ENCODE measurements at places on chromosomes 7 and 10.

- DNase-seq: no peak
These were observed 24.1 kb upstream of the CRHR2 start for GRCh38 chr7:30706316-30706715.

DNA sequence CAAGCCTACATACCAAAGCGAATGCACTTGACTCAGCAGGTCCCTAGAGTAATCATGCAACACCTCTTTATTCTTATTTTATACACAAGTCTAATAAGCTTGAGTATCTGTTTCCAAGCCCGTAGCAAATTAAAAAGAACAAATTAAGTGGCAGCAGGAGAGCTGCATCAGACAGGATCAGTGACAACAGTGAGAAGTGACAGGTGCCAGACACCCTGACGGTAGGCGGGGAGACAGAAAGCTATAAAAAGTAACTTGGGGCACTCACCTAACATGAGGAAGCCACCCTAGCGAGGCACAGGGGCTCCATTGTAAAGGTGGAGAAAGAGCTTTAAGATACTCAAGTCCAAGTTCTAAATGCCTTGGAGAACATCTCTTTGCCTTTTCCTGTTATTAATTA is 174.2 kb downstream of the PLXNA4 start:
- DNase-seq: no peak

DNA sequence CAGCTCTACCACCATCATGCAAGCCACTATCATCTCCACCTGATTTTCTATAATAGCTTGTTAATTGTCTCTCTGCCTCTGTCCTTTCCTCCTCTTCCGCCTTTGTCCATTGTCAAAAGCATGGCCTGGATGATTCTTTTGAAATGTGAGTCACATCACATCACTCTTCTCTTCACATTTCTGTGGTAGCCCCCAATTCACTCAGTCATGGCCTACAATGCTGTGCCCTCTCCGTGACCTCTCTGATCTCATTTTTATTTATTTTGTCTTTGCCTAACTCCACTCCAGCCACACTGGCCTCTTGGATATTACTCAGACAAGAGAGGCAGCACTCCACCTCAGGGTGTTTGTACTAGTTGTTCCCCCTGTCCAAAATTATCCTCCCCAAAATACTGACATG is 4.9 kb upstream of the ABCB4 start:
- DNase-seq: no peak

- DNase-seq: no peak
These were observed 7.6 kb upstream of the RBM20 start for GRCh38 chr10:110636572-110636931.

GRCh38 chr7:107810626-107811025 is 7.6 kb upstream of the SLC26A3 start:
- no peak for DNase-seq

- DNase-seq: peak; percentile 41
These were observed 77.7 kb downstream of the OSBPL3 start for GRCh38 chr7:24902276-24902675.

DNA sequence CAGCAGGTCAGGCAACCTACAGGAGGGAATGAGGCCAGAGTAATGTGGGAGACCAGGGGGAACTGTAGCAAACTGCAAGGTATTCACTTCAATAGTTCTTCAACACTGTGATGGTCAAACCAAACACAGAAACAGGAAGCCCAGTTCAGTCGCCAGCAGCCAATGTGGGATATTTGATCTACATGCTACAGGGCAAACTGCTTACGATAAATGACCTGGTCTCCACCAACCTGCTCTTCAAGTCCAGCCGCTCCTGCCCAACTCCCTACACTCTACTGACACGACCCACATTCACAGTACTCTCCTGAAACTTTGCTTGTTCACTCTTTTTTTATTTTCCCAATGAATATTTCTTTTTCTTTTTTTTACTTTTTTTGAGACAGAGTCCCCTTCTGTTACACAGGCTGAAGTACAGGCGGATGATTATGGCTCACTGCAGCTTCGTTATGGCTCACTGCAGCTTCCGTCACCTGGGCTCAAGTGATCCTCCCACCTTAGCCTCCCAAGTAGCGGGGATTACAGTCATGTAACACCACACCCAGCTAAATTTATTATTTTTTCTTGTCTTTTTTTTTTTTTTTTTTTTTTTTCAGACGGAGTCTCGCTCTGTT is 42.1 kb downstream of the MDH2 start:
- no peak for DNase-seq

DNA sequence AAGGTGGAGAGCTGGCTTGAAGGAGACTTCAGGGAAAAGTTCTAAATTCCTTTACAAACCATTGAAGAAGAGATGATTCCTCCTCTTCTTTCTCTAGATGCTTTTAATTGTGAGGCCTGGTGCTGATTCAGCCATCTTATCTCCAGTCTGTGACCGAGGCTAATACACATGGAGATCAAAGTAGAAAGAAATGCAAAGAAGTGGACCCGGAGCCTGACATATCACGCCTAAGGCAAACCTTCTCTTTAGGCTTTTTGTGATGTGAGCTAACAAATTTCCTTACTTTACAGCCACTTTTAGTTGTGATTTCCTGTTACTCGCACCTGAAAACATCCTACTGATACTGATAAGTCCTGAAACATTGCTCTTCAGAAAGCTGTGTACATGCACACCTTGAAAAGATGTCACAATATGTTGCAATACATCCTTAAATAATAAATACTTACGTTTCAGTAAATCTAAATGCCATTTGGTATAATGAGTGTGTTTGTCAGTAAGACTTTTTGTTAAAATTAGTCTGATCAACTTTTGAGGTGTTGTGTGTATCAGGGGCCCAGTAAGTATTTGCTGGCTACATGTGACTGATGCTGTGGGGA is 192.4 kb downstream of the BAMBI start:
- DNase-seq: no peak

GRCh38 chr10:23918839-23919238 is 290.1 kb upstream of the KIAA1217 start:
- no peak for DNase-seq

DNA sequence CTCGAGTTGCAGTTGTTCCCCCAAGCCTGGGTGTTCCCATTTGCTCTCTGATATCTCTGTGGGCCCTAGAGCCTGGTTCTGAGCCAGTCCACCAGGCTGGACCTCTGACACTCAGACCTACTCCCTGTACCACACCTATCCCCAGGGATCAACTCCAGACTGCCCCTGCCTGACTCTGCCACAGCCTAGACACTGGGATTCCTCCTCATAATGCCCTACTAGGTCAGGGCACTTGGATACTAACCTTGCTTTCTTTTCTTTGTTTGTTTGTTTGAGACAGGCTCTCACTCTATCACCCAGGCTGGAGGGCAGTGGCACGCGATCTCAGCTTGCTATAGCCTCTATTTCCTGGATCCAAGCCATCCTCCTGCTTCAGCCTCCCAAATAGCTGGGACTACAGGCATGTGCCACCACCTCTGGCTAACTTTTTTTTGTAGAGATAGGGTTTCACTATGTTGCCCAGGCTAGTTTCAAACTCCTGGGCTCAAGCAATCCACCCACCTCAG is 30.8 kb upstream of the PDCD4 start:
- DNase-seq: no peak

- peak; percentile 31 for DNase-seq
These were observed 27.3 kb upstream of the SKAP2 start for GRCh38 chr7:26891400-26892350.

DNA sequence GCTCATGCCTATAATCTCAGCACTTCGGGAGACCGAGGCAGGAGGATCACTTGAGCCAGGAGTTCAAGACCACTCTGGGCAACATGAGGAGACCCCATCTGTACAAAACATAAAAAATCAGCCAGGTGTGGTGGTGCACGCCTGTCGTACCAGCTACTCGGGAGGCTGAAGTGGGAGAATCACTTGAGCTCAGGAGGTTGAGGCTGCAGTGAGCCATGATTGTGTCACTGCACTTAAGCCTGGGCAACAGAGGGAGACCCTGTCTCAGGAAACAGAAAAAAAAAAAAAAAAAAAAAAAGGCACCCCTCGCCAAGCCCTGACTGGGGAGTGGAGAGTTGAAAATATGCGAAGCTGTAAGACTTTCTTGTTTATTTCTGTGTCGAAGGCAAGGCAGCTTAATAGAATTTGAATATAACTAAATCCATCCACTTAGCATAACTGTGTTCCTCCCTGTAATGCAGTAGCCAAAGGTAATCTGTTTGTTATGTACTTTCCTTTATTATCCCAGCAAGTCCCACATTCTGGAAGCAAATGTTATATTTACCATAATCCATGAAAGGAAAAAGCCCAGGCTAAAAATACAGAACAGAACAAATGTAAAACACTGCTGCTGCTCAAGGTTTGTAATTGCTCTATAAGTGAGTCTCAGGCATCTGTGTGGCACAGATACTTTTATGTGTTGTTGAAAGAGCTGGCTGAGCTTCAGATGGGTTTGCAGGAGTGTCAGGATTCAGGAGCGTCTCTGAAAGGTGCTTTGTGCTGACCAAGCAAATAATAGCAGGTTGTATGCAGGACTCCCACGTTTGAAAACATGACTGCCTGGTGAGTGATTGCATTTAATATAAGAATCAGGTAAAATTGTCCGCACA is 127.2 kb downstream of the CELF2 start:
- no peak for DNase-seq

GRCh38 chr10:73968098-73968521 is 29.8 kb upstream of the VCL start:
- peak; percentile 29 for DNase-seq

GRCh38 chr7:99449326-99449725 is 10.6 kb downstream of the CPSF4 start:
- DNase-seq: no peak

- no peak for DNase-seq
These were observed 716.1 kb downstream of the PHTF2 start for GRCh38 chr7:78514634-78515033.

DNA sequence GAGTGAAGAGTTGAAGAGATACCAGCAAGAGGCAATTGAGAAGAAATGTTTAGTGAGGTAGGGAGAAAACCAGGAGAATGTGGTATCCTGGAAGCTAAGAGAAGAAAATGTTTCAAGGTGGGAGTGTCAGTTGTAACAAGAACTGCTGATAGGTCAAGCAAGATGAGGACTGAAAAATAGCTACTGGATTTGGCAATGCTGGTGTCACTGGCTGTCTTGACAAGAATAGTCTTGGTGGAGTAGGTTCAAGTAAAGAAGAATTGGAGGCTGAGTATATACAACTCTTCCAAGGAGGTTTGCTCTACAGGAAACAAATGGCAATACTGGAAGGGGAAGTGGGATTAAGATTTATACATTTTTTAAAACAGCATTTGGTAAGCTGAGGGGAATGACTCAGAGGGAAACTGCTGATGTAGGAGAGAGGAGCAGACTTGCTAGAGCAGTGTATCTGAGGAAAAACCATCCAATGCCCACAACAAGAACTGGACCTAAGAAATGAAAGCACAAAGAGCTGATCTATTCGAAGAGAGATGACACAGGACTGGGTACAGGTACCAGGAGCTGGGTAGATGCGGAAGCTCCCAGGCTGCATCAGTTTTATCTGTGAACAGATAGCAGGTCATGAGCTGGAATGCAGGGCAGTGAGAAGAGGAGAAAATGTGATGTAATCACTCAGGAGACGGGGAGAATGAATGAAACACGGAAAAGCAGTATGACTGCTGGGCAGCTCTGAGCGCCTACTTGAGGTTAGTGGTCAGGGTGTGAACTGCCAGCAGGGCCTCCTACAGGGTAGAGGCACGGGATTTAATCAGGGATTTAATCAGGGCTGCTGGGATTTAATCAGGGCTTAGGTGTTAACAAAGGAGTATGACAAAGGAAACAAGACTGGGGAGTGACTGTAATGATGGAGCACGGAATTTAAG is 34.5 kb downstream of the FAM25A start:
- peak; percentile 73 for DNase-seq

- DNase-seq: no peak
These were observed 28.2 kb downstream of the STRIP2 start for GRCh38 chr7:129462420-129462819.

DNA sequence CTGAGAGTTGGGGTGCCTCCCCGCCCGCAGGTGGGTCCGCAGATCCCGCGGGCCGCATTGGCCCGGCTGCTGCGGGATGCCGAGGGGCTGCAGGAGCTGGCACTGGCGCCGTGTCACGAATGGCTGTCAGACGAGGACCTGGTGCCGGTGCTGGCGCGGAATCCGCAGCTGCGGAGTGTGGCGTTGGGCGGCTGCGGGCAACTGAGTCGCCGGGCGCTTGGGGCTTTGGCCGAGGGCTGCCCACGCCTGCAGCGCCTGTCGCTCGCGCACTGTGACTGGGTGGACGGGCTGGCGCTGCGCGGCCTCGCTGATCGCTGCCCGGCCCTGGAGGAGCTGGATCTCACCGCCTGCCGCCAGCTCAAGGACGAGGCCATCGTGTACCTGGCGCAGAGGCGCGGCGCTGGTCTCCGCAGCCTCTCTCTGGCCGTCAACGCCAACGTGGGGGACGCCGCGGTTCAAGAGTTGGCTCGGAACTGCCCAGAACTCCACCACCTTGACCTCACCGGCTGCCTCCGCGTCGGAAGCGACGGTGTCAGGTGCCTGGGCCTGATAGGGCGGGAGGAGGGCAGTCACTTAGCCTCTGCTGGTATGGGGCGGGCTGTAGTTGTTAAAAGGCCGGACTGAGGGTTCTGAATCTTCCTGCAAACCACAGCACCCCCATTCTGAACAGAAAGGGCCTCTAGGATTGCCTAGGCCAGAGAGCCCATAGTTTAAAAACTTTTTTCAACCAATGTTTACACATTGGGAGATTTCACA is 1.3 kb downstream of the FBXL15 start:
- DNase-seq: peak; percentile 35

- no peak for DNase-seq
These were observed 139.8 kb downstream of the ADARB2 start for GRCh38 chr10:1597370-1598146.

DNA sequence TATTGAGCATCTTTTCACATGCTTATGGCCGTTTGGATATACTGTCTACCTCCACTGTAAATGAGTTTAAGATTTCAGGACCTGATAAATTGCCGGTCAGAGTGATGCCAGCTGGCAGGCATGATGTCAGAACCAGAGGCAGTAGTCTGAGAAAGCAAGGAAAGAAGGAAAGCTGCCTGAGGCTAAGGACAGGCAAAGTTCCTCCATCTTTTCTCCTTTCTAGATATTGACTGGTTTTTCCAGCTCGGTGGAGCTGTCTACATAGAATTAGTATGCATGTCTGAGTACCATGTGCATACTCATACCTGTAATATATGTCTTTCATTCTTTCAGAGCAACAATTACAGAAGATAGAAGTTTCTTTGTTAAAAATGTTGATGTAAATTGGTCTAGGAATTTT is 52.3 kb downstream of the CDCA7L start:
- no peak for DNase-seq

DNA sequence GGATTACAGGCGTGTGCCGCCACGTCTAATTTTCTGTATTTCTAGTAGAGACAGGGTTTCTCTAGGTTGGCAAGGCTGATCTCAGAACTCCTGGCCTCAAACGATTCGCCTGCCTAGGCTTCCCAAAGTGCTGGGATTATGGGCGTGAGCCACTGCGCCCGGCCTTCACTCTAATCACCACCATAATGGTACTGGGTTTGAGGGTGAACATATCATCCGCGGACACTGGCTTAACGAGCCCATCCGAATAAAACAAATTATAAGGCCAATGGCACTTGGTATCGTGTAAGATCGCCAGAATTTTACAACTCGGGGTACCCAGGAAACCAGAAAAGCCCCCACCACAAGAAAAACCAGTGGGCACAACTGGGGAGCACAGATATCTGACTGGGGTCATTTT is 580 bp downstream of the FAM200A start:
- peak; percentile 23 for DNase-seq
